ENCODE measurements at places on chromosomes 12 and 14.

- no peak for DNase-seq
Measured at GRCh38 chr14:106613256-106613655, 1086.9 kb downstream of the TMEM121 start.

- no peak for DNase-seq
Measured at GRCh38 chr14:93008381-93008780, 85.4 kb downstream of the CHGA start.

GRCh38 chr12:70186436-70186835, 56.8 kb upstream of the CNOT2 start:
- no peak for DNase-seq

DNA sequence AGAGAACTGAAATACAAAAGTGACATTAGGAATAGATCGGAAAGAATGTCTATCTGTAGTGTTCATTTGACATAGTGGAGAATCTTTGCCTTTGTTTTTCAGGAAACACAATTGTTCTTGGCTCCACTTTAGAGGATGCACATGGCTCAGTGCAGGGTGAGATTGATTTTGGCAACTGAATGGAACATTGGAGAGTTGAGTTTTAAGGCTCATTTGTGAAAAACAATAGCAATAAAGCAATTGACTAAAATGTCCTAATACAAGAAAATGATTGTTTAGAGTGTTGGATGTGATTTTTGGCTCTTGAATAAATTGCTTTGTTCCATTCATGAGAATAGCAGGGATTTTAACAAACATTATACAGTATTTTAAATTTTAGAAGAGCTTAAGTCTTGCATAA, 116.4 kb downstream of the SLC38A1 start:
- no peak for DNase-seq

GRCh38 chr12:10214136-10214894, 1.6 kb downstream of the GABARAPL1 start:
- no peak for DNase-seq

GRCh38 chr12:94340573-94340972, 119.1 kb downstream of the CEP83 start:
- no peak for DNase-seq

DNA sequence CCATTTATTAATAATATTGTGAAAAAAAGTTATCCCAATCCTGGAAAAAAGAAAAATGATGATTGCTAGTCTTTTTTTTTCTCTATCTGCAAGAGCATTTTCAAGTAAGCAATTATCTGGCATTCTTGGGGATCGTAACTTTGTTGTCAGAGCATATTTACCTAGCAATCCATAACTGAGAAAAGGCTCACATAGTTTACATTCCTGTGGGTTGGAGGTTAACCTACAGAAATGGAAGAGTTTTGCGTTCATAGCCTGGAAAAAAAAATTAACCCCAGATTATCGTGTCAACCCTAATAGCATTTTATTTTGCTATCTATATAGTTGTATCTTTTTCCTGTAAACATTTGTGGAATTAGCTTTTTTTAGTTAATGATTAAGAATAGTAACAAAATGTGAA, 292.3 kb downstream of the DAD1 start:
- DNase-seq: peak; percentile 65

DNA sequence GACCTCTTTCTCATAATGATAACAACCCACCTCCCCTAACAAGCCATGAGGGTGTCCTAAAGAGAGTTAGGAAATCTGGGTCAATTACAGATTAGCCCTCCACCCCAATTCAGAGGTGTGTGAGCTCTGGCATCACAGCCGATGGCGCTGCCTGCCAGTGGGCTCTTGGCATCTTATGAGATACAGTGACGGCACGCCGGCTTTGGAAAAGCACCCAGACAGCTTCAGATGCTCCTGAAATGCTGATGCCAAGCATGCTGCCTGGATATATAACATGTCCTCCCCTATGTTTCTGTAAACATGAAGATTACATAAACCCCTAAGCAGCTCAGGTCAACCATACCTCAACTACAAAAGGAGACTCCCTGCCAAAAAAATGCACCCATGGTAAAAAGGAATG, 152.6 kb downstream of the TTC7B start:
- no peak for DNase-seq

DNA sequence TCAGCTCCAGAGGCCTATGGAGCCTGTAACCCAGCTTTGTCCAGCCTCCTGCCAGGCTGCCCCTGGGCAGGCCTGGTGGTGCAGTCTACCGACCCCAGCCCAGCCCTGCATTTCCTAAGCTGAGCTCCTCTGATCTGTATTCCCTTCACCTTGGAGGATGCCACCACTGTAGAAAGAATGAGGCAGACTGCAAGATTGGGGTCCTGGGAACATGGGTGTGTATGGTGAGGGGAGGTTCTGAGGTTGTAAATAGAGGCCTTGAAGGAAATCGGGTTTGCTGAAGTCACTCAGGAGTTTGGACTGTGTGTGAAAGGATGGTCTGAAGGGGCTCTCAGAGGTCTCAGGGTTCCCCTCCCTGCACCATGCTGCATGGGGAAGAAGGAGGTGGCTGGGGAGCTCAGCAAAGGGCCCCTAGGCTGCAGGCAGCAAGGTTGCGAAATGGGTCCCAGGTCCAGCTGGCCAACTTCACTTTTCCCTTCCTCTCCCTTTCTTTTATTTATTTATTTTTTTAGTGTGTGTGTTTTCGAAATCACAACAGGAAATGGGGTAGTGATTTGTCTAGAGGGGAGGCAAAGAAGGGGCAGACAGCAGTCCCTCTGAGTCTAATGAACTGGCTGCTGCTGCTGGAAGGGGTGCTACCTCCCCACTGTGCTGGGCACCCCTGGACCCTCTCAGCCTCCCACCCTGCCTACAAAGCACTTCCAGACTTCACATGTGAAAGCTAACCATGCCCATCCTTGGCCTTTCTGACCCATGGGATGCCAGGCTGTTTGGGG, 1.2 kb upstream of the LRP1-AS start:
- DNase-seq: no peak

DNA sequence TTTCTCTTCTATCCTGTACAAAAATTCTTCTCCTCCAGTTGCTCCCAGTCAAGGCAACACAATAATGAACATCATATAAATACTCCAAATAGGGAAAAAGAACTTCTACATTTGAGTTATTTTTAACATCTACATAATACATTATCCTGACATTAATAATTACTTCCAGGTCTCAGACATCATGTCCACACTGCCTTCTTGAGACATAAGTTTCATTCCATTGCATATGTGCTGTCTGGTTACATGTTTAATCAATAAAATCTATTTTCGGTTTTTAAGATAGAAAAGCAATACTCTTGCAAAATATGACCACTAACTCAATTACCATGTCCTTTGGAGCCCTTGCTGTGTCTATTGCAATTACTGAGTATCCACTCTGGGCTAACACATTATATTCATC, 881.9 kb downstream of the GALC start:
- DNase-seq: no peak

DNA sequence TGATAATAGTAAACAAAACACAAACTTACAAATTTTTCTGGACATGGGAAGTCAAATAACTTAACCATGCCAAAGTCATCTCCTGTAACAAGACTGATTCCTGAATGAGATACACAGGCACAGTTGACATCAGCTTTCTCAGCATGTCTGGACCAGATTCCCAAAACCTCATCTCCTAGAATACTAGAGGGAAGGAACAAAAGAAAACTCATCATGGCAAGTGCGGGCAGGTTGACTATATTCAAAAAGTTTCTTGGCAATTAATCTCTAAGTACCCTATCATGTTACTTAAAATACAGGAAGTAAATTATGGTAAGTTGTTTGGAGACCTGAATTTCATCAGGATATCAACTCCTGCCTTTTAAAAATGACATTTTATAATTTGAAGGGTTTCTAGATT, 53.9 kb downstream of the ZC3H14 start:
- no peak for DNase-seq

DNA sequence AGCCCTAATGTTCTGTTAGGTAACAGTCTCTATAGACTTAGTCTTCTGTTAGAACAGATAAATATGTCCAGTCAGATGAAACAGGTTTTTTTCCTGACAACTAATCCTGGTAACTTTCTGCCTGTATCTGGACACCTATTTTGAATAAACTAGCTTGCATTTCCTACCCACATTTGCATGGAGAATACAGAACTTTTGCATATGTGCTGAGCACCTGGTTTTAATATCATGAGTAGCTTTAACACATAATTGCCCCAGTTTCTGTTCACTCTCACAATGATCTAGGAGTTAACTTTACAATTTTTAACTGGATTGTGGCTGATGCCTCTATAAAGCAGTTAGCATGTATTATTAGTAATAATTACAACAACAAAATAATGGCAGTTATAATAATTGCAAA, 111.7 kb downstream of the KTN1 start:
- DNase-seq: no peak

GRCh38 chr14:41606532-41607303, at the start of gene LRFN5:
Gene LRFN5 (plus strand): TSS chr14:41606876.
- no peak for DNase-seq

DNA sequence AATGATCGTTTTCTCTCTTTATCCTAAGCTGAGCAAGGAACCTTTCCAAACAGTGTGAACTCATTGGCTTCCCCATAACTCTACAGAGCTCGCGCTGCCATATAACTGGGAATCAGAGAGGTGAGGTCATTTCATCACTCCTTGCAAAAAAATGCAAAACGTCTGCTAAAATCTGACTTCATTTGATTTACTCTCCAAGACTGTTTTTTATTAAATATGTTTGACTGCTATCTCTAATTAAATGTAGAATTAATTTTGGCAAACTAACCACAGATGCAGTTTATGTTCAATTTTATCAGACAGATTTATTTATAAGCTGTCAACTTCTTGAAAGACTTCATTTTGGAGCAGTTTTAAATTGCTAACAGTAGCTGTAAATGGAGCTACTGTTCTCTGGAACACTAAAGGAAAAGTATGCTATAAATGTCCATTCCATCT, 131.6 kb upstream of the SOX5 start:
- no peak for DNase-seq

DNA sequence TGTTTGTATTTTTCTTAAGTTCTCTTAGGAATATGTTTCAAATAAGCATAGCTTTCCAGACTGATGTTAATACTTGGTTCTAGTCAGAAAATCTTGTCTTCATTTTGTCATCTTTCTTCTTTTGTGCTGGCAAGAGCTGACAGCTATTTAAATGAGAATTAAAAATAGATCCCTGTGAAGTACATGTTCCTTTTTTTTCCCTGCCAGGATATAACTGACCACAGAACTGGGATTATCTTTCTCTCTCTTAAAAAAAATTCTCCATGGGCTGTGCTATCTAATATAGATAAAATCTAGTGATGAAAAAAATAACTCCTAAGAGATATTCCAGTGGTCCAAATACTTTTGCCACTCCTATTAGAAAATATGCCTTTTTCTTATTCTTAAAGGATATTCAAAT, 163.4 kb downstream of the AKAP6 start:
- no peak for DNase-seq

Data from AG04450 (cell line).